ENCODE measurements at places on chromosomes 3 and 15.

- DNase-seq = no peak
Observed at GRCh38 chr3:181725131-181725731, 13.5 kb downstream of the SOX2 start.

- no peak for DNase-seq
Observed at GRCh38 chr3:123151251-123151705, 50.5 kb upstream of the SEC22A start.

DNA sequence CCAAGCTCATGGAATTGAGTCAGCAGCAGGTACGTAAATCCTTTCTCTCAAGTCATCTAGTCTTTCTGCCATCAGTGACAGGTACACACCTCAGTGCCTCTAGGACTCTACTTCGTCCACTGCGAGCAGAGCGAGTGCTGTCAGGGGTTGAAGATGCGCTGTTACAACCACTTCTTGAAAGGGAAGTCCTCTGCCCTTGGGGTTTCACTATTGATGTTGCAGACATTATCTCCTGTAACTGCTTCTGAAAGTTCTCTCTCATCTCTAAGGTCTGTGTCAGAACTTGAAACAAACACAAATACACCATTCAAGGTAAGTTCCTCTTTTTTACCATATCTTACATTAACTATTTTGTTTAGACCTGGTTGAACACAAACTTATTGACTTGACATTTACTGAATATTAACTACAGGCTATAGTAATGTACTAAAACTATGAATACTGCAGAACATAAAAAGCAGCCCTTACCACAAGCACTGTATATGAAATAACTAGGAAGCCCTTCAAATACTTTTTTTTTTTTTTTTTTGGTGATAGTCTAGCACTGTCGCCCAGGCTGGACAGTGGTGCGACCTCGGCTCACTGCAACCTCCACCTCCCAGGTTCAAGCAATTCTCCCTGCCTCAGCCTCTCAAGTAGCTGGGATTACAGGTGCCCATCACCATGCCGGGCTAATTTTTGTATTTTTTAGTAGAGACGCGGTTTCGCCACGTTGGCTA is 41.5 kb downstream of the TOPBP1 start:
- no peak for DNase-seq

DNA sequence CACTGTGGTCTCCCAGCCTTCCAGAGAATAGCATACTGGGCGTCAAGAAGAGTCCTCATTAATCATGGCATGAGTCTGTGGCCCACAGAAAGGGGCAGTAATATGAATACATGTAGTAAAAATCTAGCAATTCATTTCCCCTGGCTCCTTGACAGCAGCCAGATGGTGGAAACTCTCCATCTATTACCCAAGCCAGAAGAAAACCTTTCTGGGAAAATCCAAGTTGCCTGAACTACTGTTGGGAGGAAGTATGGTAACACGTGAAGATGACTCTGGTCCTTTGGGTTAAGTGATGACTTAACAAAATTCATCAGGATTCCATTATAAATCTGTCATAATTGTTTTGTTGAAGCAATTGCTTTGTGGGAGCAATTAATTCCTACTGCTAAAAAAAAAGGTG is 530.5 kb downstream of the FHIT start:
- no peak for DNase-seq

DNA sequence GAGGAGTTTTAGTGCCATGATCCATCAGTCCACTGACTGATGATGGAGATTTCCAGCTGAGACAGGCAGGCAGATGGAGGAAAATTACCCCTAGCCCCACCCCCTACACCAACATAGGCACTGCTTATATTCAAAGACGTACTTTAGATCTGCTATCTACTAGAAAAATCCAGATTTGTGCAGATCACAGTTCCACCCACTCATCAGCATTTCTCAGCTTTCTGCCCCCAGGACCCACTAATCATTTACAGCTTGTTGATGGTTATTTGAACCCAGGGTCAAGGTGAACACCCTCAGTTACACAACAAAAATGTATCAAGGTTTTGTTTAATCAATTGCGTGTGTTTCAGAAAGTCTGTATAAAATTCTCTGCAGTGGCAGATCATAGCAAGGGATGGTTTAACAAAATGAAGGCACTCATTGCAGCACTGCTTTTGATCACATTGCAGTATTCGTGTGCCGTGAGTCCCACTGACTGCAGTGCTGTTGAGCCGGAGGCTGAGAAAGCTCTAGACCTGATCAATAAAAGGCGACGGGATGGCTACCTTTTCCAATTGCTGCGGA is at the start of gene HRG:
HRG (plus strand) TSS at position 390 of the 564 bp plus-strand sequence; CDS start at position 408, 18 bp downstream.
- no peak for DNase-seq

- no peak for DNase-seq
Observed at GRCh38 chr15:64247535-64247905, 84.7 kb upstream of the PPIB start.

DNA sequence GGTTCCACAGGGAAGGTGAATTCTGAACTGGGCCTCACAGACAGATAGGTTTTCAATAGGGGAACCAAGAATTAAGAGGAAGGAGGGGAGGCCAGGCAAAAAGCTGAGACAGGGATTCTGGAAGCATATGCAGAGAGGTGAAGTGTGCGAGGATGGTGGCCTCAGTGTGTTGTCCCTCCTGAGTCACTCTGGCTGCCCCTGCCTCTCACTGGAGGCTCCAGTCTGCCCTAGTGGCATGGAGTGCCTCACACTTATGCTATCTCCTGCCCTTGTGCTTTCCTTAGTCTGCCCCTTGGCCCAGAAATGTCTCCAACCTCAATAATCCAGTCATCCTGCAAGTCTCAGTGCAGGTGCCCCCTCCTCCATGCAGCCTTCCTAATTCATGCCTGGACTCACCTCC is 32.2 kb upstream of the RBP1 start:
- DNase-seq = no peak

GRCh38 chr15:100335335-100335999 is 6.3 kb downstream of the ADAMTS17 start:
- DNase-seq = no peak

All from CD4-positive, alpha-beta T cell treated with Interleukin-21 for 1 hour (primary cell).